ENCODE measurements at places on chromosomes 2 and 18.

GRCh38 chr2:173021939-173022371 is 53.7 kb upstream of the MAP3K20 start:
- no peak for DNase-seq

DNA sequence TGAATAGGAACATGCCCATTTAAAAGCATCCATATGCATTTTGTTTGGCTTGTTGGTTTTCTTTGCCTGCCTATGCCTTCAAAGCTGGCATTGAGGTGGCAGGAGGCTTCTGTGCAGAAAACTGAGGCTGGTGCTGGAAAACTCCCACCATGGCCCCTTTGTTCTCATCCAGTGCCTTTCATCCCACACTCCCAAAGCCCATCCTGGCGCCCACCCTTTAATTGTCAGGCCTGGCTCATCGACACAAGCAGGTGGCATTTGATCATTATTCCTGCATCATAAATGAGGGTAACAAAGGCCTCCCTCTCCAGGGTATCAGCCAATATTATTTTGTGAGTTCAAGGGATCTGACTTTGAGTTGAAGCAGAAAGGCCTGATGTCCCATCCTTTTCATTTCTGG is 24.7 kb upstream of the ANXA4 start:
- no peak for DNase-seq

DNA sequence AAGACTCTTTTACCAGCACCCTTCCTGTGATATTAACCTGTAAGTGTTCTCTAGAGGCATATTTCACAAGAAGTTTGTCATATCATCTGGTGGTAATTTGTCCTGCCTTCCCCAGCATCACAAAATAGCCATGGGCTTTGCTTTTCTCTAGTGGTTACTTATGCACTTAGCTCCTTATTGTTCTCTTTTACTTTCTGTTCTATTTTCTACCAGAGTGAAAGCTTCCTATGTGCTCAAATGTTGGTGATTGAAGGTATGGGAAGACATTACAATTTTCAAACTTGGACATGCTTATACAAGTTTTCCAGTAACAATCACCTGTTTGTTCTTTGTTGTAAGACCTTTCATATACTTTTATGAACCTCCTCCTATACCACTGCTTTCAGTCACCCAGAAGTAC is 87.0 kb upstream of the KCNH7 start:
- DNase-seq: no peak

- DNase-seq: no peak
Measured at GRCh38 chr2:45856391-45857274, 205.2 kb downstream of the PRKCE start.

- no peak for DNase-seq
Measured at GRCh38 chr18:58499527-58500221, 129.2 kb downstream of the ALPK2 start.

- no peak for DNase-seq
Measured at GRCh38 chr2:205636549-205637319, 45.6 kb upstream of the NRP2 start.

DNA sequence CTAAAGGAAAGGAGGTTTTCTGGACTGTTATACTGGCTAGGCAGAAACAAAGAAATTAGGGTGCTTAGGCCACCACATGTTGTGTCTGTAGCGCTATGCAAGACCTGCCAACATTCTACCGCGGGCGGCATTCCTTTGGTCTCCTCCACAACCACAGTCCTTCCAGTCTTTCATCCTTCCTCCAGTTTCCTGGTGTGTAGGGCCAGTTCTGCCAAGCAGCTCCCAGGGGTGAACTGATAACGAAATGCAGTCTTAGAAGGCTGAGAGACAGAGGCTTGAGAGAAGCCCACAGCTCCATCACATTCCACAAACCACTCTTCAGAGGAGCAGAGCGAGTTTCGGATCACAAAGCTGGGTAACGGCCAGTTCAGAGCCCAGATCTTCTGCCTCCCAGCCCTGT is 19.5 kb upstream of the CXXC1 start:
- no peak for DNase-seq

GRCh38 chr2:206915121-206915520 is 24.2 kb upstream of the CPO start:
- DNase-seq: no peak

DNA sequence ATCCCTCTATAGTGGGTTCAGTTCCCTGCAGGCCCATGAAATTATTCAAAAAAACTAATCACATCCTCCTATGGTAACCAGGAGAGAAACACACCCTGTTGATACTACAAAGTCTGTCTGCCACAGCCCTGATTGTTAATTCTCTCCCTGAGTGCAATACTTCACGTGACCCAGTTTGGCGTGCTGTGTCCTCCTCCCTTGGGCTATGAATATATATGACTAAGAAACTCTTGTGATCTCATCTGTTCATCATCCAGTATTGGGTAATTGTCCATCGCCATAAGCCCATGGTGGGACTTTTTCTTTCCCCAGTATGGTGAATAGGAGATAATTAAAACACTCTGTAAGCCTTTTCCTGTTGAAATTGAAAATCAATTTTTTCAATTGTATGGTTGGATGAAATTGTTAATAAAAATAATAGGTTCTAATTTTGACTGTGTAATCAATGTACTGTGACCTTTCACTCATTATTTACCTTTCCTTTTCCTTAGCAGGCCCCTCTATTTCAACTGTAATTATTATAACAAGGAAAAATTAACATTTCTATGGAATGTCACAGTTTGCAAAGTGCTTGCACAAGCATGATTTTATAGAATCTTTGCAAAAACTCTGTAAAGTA is 1822.6 kb downstream of the SUCLG1 start:
- no peak for DNase-seq

GRCh38 chr2:218648088-218648786 is 11.2 kb downstream of the ZNF142 start:
- DNase-seq: no peak

DNA sequence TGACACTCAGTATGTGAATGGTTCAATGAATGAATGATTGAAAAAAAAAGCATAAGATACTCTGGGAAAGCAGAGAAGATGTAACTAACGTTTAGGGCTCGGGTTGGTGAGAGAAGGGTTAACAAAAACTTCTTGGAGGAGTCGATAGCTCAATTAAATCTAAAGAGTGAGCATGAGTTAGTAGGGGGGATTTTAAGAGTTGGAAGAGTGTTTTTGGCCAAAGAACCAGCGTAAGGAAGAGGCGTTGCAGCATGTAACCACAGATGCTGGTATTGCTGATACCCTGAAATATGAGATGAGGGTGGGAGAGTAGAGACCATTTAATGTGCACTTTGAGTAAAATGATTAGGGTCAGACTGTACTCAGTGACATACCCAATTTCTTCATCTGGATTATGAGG is 14.5 kb downstream of the ARHGAP28 start:
- DNase-seq: no peak

- DNase-seq: no peak
Measured at GRCh38 chr2:236899146-236899545, 186.5 kb upstream of the COPS8 start.

Measured in activated T-helper 1 cell treated with anti-CD3 and anti-CD28 coated beads, Interleukin-2, amount 50 U/mL, for 16 hours (primary cell).